ENCODE measurements at places on chromosomes 11 and 22.

- no peak for DNase-seq
Measured at GRCh38 chr11:132855516-132855915, 676.8 kb downstream of the OPCML start.

GRCh38 chr11:450809-451451 is 851 bp downstream of the PTDSS2 start:
- no peak for DNase-seq

- no peak for DNase-seq
Measured at GRCh38 chr11:68440224-68440623, 20.3 kb upstream of the PPP6R3 start.

GRCh38 chr11:98155696-98156095 is 865.1 kb upstream of the CNTN5 start:
- DNase-seq, result no peak

GRCh38 chr22:19619144-19620009 is 94.9 kb upstream of the SEPTIN5 start:
- no peak for DNase-seq

DNA sequence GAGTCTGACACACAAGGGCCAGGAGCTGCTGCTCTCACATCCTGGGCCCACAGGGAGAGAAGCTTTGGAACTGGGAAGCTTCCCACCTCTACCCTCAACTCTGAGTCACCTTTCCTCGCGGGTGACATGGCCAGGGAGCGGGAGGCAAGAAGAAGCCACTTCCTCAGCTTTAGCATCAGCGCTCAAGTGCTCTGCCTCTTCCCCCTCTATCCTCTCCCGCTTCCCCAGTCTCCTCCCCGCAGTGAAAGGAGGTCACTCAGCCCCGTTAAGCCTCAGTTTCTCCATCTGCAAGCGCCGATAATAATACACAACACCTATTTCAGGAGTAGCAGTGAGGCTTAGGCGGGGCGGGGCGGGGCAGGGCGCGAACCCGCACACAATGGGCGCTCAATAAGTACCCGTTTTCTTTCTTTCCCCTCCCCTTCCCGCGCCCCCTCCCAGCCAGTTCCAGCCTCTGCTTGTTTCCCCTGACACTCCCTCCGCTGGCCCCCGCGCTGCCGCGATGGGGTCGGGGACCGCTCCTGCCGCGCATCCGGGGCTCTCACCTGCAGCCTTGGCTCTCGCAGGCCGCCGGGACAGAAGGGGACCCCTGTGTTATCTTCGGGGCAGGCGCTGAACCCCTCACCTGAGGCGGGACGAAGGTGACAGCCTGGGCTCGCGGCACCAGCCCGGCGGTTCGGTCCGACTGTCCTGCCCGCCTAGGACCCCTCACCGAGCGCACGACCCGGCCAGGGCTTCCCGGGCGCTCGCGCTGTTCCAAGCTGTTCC is 892 bp downstream of the GDPD5 start:
- DNase-seq, result no peak

DNA sequence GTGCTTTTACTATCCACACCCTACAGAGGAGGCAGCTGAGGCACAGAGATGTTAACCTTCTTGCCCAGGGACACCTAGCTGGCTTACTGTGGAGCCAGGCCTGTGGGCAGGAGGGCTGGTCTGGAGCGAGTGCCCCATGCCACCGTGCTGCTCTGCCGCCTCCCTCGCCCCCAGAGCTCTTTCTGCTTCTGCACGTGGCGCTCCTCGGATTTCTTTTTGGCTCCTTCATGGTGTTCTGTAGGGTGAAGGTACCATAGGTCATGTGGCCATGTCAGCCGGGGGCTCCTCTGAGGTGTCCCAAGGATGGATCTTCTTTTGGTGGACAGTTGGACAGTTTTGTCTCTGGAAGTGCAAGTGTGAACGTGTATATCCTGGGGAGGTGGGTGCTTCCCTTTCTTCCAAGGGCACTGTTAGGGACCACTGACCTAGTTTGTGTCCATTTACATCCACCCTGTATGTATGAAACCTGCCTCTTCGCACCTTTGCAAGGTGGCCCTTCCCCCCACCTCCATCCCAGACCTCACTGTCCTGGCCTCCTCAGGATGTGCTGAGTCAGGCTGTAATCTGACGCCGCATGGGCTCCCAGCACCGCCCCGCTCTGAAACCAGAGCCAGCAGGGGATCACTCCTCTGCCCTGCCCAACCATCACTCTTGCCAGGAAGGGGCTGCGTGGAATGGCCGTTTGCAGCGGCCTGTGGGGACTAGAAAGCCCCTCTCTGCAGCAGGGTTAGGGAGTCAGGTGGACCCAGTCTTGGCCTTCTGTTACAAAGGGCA is 31.7 kb downstream of the POLR3H start:
- DNase-seq, result no peak

DNA sequence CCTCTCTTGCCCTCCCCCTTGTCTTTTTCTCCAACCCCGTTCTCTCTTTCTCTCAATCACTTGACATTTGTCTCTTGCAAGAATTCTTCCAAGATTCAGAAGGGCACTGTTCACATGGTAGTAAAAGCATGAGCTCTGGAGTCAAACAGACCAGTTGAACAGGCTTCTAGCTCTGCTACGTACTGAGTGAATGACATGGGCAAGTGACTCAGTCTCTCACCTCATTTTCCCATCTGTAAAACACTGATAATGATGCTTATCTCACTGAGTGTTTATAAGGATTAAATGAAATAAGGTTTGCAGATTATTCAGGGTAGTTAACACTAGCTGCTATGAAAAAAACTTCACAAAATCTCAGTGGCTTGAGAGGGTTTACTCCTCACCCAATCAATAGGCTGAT is 5.9 kb upstream of the IL10RA start:
- no peak for DNase-seq

DNA sequence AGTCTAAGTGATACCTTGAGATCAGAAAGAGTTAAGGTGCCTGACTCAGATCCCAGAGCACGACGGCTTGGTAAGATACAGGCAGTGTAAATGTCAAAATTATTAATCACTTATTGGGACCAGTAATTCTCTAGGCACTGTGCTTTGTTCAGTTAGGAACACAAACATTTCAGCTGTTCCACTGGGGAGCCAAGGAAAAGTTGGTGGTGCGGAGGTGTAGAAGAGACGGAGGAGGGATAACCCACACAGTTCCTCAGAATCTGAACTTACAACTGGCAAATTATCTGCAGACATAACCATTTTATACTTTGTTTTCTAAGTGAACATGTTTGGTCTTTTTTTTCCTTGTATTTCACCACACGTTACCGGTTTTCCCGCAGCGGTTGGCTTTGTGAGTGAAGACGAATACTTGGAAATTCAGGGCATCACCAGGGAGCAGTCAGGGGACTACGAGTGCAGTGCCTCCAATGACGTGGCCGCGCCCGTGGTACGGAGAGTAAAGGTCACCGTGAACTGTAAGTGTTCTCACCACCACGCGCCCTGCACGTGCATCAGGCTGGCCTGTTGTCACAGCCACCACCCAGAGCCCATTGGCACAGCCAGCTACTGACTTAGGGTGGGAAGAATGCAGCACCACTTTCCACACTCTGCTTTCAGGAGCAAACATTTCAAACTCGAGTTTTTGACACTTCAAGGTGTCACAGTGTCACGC is 937.0 kb downstream of the NTM start:
- DNase-seq, result no peak

DNA sequence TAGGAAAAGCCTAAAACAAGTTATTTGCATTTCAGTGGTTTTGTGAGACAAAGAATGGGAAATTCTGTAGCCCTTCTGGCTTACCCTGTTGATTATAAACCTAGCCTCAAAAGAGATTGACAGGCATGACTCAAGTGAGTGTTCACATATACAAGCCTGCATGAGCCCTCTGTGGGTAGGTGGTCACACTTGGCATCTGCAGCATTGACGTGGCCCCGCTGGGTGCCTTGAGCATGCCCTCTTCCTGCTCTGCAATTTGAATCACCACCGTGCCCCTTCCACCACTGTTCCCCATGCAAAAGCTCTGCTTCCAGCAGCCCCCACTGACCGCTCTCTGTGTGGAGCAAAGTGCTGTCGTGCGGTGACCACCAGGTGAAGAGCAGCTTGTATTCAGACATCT is 21.0 kb upstream of the ADSL start:
- DNase-seq, result no peak

DNA sequence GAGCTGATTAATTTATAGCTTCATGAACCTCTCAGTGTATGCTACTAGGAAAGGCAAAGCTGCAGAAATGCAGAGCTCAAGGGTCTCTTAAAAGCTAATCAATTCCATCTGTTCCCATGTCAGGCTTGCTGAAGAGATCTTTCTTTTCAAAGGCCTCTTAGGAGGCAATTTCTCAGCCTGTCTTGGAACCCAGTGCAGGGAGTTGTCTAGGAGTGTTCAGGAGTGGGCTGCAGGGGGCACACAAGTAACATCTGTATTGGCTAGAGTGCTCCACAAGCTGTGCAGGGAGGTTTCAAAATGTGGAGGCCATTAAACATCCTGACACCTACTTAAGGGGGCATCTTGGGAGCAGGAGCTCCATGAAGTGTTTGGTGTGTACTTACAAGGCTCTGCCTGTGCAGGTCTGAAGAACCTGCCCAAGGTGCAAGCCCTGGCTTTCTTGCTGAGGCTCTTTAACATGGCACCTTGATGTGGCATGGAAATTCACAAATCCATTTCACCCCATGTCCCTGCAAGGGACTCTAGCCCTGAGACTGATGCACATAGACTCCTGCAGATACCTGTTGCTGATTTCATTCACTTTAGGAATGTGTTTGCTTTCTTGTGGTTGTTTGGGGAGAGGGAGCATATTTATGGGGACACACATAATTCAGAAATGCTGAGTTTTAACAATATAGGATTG is 134.7 kb downstream of the ME3 start:
- DNase-seq, result no peak

DNA sequence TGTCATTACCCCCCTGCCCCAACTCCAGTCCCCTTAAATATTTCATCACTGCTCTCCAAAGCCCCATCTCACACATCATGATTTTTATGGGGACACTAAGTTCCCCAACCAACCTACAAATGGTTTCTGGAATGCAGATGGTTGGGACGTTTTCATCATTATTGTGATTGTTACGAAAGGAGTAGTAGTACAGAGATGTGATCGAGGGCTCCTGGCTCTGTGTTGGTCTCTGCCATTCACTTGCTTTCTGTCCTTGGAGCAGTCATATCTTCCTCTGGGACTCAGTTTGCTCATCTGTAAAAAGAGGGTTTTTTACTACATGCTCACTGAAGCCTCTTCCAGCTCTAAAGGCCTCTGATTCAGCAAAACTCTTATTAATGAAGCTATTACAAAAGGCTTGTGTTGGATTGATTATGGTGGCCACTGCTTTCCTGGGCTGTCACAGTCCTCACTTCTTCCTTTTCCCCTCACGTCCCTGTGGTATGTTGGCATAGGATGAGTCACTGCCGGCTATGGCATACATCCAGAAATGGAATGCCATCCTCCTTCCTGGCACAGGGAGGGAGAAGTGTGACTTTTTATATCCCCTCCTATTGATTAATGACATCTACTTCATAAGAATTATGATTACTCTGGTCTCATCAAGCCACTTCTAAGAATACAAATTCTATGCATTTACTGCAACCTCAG is 593.7 kb downstream of the METTL15 start:
- no peak for DNase-seq

- DNase-seq, result no peak
Measured at GRCh38 chr11:100072131-100072530, 615.0 kb upstream of the ARHGAP42 start.

DNA sequence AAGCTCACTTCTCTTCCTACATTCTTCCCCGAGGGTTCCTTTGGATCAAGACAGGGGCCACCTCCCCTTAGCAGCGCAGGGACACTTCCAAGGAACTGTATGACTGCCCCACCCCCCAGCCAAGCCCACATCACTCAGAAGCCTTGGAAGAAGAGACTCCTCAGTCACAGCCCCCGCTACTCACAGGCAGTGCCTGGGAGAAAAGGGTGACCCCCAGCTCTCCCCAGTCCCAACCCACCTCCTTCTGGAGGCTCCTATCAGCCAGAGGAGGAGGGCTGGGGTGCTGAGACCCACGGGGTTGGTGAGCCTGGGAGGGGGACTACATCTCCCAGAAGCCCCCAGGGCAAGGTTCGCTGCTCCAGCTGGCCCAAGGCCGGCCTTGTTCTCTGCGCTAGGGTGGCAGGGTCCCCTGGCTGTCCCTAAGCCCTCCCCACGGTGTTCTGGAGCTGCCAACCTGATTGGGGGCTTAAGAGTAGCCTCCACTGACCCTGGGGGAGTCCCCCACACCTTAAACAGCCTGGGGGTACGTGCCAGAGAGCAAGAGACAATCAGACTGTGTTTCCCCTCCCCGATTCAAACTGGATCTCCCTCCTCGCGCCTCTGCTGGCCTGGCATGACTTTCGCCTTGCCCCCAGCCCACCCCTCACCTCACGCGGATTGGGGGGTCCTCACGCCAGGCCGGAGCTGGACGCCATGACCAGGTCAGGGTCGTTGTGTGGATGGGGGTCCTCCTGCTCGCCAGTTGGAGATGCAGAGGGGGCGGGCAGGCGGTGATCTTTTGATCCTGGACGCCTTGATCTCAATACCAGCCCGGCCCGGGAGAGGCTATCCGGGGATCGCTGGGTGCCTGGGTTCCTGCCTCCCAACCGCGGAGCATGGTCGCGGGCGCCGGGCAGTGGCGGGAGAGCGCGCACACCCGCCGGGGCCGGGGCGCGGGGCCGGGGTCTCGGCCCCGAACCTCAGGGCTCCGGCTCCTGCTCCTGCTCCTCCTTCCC is 838 bp downstream of the BCL9L start:
- DNase-seq, result peak; percentile 78
